Activated CD8-positive, alpha-beta memory T cell treated with anti-CD3 and anti-CD28 coated beads, Interleukin-2, amount 10 ng/mL, durations not matched to agents 7 days and 5 days (primary cell): ENCODE measurements at places on chromosomes 1 and 21. TPM values are rescaled to one million over a fixed set of nuclear protein-coding genes. Genes with fewer than 3 reads are reported as not detected.

NBPF4 gene
- total RNA-seq, result not detected

LCE2B gene
- not detected for total RNA-seq

FNBP1L gene
- total RNA-seq, result 0.12 TPM

C1orf56 gene
- 2.0 TPM for total RNA-seq

RYR2 gene
- total RNA-seq, result 0.40 TPM

HRNR gene
- not detected for total RNA-seq

CD1B gene
- not detected for total RNA-seq

OR6K3 gene
- total RNA-seq, result not detected

CELA2A gene
- not detected for total RNA-seq

ID3 gene
- 34.2 TPM for total RNA-seq

GSTM1 gene
- total RNA-seq, result not detected

TCHHL1 gene
- not detected for total RNA-seq

TBCE gene
- 27.4 TPM for total RNA-seq

PFKFB2 gene
- total RNA-seq, result 2.3 TPM

TARBP1 gene
- total RNA-seq, result 44.9 TPM

TMEM200B gene
- 0.09 TPM for total RNA-seq

G0S2 gene
- 0.70 TPM for total RNA-seq

S100A9 gene
- total RNA-seq, result not detected

TSPEAR gene
- total RNA-seq, result not detected

ABCA4 gene
- total RNA-seq, result not detected

IFT25 gene
- 69.3 TPM for total RNA-seq

TGFBR3 gene
- total RNA-seq, result 10.4 TPM

KRTAP7-1 gene
- not detected for total RNA-seq
